ENCODE measurements at places on chromosomes 3 and 15.

- no peak for DNase-seq
Observed at GRCh38 chr3:133763797-133764683, 17.8 kb downstream of the TF start.

GRCh38 chr3:106530367-106530766 is 661.6 kb upstream of the CBLB start:
- DNase-seq, result no peak

DNA sequence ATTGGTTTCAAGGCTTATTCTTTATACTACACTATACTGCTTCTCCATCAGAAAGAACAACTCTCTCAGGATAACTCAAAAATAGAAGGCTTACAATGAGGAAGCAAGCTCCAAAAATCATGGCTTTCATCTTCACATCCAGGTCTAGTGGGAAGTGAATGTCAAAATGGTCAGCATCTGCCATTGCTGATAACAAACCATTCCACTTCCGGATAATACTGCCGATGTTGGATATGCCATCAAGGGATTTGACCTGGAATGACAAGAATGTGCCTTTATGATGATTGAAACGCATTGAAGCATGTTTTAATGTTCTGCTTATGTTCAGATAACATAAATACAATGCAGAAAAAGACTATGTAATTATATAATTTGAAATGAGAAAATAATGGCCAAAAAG is 34.0 kb upstream of the PLOD2 start:
- no peak for DNase-seq

GRCh38 chr3:21330293-21330692 is 420.7 kb downstream of the ZNF385D start:
- no peak for DNase-seq

- DNase-seq, result peak; percentile 76
Observed at GRCh38 chr3:37993820-37994638, 3.4 kb downstream of the VILL start.

GRCh38 chr3:32453346-32453745 is 49.3 kb downstream of the CMTM6 start:
- no peak for DNase-seq

DNA sequence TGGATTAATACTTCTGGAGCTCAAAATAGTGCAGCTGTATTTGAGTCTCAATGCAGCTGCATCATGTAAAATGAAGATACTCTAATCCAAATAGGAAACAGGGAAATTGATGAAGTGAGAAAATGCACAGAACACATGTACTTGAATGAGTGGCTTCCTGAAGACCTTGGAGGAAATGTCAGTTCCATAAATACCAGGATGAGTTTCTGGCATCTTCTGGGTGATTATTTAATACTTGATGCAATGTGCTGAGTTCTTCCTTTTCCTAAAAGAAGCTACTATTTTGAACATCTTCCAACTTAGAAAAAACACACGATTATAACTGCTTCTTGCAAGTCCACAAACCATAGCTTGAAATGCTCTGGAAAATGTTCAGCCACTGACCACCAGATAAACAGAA is 162.8 kb downstream of the SLC9A9 start:
- no peak for DNase-seq

DNA sequence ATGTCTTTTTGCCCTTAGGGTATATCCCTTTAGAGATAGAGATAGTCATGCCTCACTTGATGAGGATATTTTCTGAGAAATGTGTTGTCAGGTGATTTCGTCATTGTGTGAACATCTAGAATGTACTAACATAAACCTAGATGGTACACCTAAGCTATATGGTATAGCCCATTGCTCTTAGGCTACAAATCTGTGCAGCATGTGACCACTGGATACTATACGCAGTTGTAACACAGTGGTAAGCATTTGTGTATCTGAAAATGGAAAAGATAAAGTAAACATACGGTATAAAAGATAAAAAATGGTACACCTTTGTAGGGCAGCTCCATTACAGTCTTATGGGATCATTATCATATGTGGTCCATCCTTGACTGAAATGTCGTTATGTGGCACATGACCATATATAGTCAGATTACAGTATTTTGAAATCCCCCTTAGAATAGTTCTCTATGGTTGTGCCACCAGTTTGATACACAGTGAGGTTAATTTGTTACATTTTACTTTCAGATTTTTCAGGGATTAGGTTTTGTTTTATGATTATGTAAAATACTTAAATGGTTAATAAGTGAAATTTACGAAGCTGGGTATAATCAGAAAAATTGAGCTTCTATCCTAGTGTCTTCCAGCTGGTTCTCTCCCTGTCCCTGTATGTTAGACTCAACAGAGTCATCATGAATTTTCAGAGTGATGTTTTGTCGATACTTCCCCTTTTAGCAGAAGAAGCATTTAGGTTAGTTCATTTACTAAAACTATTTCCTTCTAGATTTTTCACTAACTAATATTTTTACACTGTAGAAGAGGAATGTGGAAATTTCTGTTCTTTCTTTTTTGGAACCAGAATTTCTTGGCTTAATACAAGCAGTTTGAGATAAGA is 12.8 kb downstream of the SETD5 start:
- no peak for DNase-seq

- peak; percentile 64 for DNase-seq
Observed at GRCh38 chr3:97719156-97719821, 45.3 kb upstream of the ARL6 start.

- DNase-seq, result peak; percentile 14
Observed at GRCh38 chr3:169907476-169907875, 3.9 kb upstream of the SAMD7 start.

DNA sequence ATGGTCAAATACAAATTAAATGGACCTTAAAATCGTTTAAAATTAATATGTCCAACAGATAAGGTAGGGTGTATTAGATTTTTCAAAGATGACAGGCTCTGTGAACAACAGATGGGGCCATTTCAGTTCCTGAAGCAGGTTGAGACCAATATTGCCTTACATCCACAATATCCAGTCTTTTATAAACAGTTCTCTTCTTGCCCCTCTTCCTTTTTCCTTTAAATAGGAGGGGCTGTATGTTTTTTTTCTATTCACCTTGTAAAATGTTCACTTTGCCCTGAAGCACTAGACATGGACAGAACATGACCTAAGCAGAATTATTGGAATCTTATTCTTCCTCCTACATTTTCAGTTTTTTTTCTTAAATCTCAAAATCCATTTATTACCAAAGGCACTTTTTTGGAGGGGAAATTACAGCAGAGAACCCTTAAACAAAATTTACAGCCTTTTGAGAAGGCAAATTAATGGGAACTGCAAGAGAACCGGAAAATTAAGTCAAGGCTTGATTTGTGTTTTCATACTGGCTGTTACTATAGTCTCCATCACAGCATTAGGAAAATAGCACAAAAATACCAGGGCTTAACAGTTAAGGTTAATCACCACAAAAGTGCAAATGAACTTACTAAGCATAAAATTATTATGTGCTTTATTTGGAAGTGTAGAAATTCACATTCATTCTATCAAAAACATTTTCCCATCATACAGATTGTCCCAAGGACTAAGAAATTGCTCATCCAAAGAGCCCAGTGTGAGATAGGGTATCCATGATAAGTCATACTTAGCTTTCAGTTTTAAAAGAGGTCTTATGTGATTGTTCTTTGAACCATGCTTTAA is 55.8 kb downstream of the CMSS1 start:
- DNase-seq, result no peak

- no peak for DNase-seq
Observed at GRCh38 chr3:44721231-44722102, 8.0 kb upstream of the ZNF501 start.

- no peak for DNase-seq
Observed at GRCh38 chr3:157752956-157753786, 250.0 kb upstream of the VEPH1 start.

DNA sequence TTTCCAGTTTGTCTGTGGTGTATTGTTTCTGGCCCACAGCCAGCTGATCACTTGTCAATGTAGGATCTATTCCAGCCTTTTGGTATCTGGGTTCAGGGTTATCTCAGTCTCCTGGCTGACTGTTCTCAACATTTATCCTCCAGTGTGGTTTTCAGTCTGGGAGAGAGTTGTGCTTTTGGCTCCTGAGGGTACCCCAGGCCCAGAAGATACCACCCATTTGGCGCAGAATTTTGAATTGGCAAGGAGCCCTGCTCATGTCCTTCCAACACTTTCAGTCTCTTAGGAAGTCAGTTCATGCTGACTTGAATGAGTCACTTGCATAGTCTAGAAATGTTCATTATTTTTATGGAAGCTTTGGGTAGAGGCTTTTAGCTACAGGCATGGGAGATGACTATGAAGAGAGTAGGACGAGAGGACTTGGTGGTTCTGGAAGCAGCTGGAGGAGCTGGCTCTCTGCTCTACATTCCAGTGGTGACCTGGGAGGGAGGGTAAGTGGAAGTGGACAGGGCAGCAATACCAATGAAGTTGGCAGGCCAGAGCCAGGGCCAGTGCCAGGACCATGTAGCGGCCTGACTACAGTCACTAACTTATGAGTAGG is 7.2 kb downstream of the POLR2H start:
- no peak for DNase-seq

GRCh38 chr15:34065261-34065660 is 26.3 kb upstream of the AVEN start:
- DNase-seq, result no peak

GRCh38 chr3:185549122-185549521 is 3.3 kb downstream of the LIPH start:
- no peak for DNase-seq

- DNase-seq, result no peak
Observed at GRCh38 chr3:45321607-45322391, 66.6 kb upstream of the LARS2 start.

DNA sequence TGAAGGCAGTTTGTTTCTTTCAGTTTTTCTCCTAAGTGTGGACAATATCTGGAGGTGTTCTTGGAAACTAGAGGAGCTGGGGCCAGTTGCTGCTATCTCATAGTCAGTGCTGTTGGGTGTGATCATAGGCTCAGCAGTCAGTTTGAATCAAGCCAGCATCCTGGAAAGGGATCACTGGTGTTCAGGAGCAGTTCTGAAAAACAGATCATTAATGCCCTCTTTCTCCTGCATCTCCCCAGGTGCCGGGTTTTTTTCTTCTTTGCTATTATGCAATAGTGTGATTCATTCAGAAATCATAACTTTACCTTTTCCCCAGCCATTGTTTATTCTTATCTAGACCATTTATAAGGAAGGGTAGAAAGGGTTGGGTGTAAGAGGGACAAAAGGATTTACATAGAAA is 24.0 kb downstream of the LNP1 start:
- no peak for DNase-seq

DNA sequence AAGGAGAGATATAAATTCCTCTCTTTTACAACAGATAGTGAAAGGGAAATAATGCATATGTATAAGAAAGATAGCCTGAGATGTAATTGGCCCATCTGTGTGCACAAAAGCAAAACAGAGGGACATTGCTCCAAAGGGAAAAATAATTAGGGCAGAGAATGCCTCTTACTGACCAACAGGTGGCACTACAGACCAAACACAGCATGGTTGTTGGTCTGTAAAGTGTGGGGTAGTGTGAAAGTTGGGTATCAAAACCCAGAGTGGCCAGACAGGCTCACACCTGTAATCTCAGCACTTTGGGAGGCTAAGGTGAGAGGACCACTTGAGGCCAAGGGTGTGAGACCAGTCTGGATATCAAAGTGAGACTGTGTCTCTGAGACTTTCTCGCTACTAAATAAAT is 4.5 kb upstream of the TLNRD1 start:
- no peak for DNase-seq

DNA sequence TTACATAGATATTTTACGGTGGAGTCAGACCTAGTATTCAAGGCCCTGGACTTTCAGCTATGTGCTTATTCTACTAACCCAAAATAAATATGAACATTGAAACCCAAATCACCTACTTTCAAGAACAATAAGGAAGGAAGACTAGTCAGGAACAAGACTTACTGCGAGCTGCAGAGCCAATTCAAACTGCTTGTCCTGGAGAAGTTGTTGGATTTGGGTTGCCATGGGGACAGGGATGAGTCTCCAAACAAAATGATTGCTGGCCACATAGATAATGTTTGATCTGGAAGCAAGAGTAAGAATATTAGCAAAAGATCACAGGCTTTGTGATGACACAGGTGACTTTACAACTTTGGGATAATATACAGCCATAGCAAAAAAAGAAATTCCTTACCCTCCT is 21.6 kb upstream of the PLA2G4F start:
- DNase-seq, result no peak

- peak; percentile 73 for DNase-seq
Observed at GRCh38 chr3:72339670-72340030, 508.6 kb downstream of the SHQ1 start.

DNA sequence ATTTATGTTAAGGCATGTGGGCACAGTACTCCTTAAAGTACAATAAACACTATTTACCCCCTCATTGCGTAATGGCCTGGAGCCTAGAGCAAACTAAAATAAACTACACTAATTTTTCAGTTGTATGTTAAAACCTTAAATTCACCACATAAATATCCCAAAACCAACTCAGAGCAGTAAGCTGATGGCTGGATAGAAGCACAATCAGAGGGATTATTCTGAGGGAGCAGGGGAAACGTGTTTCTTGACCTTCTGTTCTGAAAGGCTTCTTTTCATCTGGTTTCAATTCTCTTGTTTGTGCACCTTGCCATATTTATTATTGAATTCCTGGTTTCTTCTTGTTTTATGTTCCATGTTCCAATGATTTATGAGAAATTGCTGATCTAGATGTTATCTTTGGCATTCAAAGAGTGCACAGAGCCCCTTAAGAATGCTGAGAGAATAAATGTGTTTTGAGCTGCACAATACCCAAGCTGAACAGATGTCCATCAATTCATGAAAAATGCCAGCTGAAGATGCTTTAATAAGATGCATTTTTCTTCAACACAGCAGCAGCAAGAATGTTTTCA is 29.6 kb downstream of the RPL22L1 start:
- DNase-seq, result no peak

- DNase-seq, result no peak
Observed at GRCh38 chr3:2985479-2985878, 124.7 kb downstream of the IL5RA start.

All from ELF-1 (cell line).